Muscle of leg (tissue), 16 donors: ENCODE measurements at places on chromosomes 11 and 22. TPM values are rescaled to one million over a fixed set of nuclear protein-coding genes. Genes with fewer than 3 reads are reported as not detected.

GRCh38 chr11:105051559-105051958 lies 6.4 kb upstream of the CARD16 start:
- DNase-seq = no peak

DNA sequence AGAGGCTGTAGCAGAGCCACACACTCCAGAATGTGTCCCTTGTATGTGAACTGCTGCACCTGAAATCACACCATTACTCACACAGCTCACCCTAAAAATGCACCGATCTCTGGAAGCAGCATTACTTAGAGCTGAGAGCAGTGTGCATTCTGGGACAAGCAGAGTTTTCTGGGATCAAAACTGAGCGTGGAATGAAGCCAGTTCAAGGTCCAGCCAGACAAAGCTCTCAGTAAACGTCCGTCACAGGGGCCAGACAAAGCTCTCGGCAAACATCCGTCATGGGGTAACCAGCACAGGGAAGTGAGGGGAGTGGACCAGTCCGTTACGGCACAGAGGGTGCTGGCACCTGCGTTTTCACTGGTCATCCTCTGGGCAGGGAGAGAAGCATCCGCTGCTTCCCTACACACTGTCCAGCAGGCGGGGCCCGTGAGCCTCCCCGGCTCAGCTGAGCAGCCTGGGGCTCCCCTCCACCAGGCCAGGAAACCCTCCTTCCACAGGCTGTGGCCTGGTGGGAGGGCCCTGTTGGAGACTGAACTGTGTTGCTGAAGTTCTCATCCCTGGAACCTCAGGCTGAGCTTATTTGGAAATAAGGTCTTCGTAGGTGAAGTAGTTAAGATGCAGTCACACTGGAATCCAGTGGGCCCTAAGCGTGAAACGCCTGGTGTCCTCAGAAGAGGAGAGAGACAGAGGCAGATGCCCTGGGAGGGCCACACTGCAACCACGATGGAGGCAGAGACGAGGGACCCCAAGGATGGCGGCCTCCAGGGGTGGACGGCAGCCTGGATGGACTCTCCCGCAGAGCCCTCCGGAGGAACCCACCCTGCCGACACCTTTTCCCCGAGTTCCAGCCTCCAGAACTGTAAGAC lies 883.9 kb downstream of the BRD1 start:
- peak; percentile 59 for DNase-seq

DNA sequence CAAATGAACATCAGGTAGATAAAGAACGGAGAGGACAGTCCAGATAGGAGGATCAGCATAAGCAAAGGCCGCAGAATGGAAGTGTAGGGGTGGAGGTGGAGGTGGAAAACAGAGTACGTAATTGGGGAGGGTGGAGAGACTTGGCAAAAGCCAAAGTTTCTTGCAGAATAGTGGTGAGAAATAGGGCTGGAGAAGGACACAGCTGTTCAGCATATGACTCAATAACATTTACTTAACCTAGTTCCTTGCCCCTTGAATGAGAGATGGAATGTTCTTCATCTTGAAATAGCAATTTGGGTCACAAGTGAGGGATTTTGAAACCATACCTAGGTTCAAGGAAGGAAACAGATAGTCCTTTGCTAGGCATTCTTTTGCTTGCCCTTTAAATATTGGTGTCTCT lies 235.9 kb upstream of the ARHGAP20 start:
- no peak for DNase-seq

GRCh38 chr22:46457502-46458488 lies 79.6 kb downstream of the CELSR1 start:
- no peak for DNase-seq

DNA sequence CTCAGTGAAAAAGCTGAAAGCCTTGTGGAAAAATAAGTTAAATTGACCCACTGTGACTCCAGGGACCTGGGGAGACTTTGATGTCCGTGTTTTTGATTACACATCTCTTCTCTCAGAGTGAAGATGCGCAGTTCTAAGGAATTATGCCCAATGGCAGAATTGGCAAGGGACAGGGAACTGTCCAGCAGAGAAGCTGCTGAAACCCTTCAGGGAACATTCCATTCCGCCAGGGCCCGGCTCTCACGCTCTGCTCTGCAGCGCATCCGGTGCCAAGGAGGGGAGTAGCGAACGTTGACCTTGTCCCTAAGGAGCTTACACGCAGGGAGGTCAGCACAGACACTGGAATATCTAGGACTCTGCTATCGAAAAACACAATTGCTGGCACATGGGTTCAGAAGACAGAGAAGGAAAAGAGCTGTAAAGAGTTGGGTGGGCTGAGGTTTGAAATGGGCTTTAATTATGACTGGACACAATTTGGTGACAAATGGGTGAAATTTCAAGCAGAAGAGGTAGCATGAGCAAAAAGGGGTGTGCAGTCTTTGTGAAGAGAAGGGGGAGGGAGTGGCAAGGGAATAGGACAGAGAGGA lies 64.5 kb upstream of the B3GAT1 start:
- DNase-seq = peak; percentile 33

- no peak for DNase-seq
These were observed 3.2 kb upstream of the MDK start for GRCh38 chr11:46378296-46378695.

- no peak for DNase-seq
These were observed 581.1 kb upstream of the ARHGAP42 start for GRCh38 chr11:100105982-100106358.

GRCh38 chr11:126886636-126887035 lies 113.9 kb downstream of the KIRREL3 start:
- no peak for DNase-seq

- peak; percentile 75 for DNase-seq
These were observed at the start of gene TRIM6 for GRCh38 chr11:5596607-5597201. TSS of gene TRIM6 (plus strand) at chr11:5596637. CDS start at chr11:5596898, 261 bp downstream.

DNA sequence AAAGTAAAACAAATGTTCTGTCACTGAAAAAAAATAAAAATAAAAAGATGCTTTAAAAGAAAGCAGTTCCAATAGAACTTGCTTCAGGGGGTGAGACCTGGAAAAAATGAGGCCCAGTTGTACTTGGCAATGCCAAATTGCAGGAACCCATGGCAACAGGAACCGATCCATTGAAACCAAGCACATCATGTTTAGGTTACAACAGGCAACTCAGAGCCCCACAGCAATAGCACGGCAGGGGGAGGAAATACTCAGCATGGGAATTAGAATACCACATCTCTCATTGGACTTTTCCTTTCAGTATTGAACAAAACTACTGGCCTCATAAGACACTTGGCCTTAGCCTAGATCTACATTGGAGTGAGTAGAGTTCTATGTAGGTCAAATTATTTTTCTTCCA lies 84.3 kb downstream of the MSANTD4 start:
- no peak for DNase-seq

DNA sequence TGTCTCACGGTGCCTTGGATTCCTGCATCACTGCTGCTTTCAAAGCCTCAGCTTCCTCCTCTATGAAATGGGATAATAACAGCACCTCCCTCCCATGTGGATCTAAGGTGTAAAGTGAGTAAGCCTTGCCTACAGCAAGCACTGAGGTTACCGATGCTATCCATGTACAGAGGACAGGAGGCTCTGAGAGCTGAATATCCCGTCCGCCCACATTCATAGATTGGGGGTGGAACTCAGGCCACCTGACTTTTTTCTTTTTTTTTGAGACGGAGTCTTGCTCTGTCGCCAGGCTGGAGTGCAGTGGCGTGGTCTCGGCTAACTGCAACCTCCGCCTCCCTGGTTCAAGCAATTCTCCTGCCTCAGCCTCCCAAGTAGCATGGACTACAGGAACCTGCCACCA lies 12.5 kb downstream of the PDGFB start:
- DNase-seq = no peak

GRCh38 chr22:46739094-46739870 lies 1.2 kb upstream of the CERK start:
- DNase-seq = peak; percentile 74

DNA sequence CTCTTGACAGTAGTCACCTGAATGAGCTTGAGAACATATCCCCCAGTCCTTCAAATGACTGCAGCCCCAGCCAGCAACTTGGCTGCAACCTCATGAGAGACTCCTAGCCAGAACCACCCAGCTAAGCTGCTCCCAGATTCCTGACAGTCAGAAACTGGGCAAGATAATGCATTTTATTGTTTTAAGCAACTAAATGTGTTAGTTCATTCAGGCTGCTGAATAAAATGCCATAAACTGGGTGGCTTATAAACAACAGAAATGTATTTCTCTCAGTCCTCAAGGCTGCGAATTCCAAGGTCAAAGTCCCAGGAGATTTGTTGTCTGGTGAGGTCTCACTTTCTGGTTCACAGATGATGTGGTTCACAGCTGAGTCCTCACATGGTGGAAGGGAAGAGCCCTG lies 5.8 kb upstream of the PAMR1 start:
- no peak for DNase-seq

GRCh38 chr11:35144136-35144741 lies 5.3 kb downstream of the CD44 start:
- DNase-seq = no peak

DNA sequence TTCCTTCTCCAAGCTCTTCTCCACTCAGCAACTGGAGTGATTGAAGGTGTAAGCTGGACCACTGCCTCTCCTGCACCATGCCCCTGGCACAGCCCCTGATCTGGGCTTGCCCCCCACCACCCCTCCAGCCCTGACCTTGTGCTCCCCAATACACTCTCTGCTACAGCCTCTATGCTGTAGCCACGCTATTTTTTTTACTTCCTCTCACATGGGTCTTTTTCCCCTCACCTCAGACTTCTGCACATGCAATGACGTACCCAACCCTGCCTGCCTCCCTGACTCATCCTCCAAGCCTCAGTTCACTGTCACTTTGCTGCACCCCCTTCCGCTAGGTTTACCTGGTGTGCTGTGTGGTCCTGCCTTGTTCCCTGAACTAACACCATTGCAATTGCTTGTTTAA lies 9.0 kb downstream of the CSNK2A3 start:
- DNase-seq = no peak

DNA sequence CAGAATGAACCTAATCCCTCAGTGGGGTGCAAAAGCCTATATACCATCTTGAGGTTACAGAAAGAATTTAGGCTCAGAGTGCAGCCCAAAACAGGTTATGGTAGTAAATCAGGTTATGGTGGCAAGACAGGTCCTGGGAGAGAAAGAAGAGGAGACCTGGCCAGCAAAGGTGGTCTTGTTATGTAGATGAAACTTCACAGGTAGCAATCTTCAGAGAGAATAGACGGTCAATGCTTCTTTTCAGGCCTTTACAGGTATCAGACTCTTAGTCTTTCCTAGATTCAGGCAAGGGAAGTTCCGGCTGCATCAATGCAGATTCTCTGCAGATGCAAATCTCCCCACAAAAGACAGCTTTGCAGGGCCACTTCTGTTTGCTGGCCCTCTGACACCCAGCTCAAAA lies 45.8 kb upstream of the SORL1 start:
- no peak for DNase-seq

- DNase-seq = no peak
These were observed 73.0 kb downstream of the CYB5R2 start for GRCh38 chr11:7600205-7600775.

GRCh38 chr11:15969281-15969680 lies 387.1 kb downstream of the SOX6 start:
- DNase-seq = peak; percentile 86

DNA sequence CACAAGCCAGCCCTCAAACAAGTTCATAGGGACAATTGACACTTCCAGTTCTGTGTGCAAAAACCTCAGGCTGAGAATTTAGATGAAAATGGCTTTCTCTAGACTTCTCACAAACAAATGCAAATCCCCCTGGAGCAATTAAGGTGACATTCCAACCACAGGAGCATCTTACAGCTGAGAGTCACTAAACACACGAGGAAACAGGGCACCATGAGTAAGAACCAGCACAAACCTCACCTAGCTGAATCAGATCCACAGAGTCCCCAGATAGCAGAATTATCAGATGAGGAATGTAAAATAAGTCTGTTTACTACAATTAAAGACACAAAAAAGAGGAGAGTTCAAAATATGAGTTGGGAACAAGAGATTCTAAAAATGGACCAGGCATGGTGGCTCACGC lies 51.5 kb downstream of the RTL6 start:
- no peak for DNase-seq

DNA sequence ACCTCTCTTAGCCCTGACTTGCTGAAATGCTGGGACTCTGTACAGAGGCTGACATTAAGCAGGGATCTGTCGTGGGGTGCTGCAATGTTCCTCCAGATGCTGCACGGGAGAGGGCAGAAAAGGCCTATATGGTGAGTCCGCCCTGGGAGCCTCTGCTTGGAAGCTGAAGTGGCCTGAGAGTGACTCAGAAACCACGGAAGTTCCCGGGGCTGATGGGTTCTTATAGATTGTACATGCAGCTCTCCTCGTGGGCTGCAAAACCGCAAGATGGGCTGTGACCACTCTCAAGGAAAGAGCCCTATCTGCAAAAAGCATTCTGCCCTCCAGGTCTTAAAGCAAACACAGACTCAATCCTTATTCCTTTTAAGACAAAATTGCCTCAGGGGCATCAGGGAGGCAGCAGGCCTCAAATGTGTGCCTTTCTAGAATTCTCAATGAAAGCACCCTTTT lies 5.8 kb upstream of the SLC43A3 start:
- DNase-seq = no peak

DNA sequence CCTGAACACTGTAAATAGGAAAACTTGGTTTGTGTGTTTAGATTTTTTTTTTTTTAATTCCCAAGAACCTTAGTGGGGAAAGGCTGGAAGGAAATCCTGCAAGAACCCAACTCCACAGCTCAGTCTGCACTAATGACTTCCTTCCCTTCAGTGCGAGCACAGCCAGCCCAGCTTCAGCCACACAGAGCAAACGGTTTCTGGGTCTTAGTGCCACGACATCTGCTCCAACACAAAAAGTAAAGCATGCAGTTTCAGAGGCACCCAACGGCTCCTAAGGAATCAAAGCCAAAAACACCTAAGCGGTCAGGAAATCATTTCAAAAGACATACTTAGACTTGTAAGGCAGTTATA lies 236.1 kb downstream of the TTC28 start:
- DNase-seq = peak; percentile 96

- no peak for DNase-seq
These were observed 24.8 kb downstream of the SERPING1 start for GRCh38 chr11:57622263-57622662.

DNA sequence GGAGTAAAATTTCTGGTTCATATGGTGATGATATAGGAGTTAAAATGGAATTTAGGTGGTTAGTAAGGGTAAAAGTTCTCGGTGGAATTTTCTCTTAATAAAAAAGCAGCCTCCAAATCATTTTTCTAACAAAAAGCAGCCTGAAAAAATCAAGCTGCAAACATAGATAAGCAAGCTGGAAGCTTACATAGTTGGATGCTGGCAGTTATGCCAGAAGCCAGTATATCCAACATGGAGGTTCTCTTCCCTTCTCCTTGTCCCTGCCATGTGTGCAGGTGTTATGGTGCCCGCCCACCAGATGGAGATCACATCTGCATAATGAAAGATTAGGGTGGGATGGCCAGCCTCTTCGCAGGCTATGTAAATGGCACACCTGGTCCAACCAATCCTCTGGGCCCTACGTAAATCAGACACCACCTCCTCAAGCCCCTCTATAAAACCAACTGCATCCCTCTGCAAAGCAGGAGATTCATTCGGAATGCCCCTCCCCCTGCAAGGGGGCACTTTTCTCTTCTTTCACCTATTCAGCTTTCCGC lies 22.4 kb downstream of the PIWIL3 start:
- DNase-seq = no peak

Gene CHST1
- 6.7 TPM for total RNA-seq

Gene VSTM5
- total RNA-seq = 0.31 TPM

Gene RBMXL2
- 0.04 TPM for total RNA-seq

Gene OR4P4
- total RNA-seq = not detected

Gene VPREB1
- 0.18 TPM for total RNA-seq

Gene MS4A8
- total RNA-seq = 2.5 TPM

Gene MB
- 268 TPM for total RNA-seq

Gene LRRN4CL
- 31.6 TPM for total RNA-seq

Gene MPPED2
- 7.7 TPM for total RNA-seq

Gene NLRP6
- 0.04 TPM for total RNA-seq

Gene STK33
- 3.8 TPM for total RNA-seq
